ENCODE measurements at places on chromosomes 3 and 15.

- no peak for DNase-seq
Measured at GRCh38 chr3:26623419-26624208, 1.0 kb downstream of the LRRC3B start.

- DNase-seq, result no peak
Measured at GRCh38 chr3:16715281-16715680, 110.1 kb upstream of the DAZL start.

DNA sequence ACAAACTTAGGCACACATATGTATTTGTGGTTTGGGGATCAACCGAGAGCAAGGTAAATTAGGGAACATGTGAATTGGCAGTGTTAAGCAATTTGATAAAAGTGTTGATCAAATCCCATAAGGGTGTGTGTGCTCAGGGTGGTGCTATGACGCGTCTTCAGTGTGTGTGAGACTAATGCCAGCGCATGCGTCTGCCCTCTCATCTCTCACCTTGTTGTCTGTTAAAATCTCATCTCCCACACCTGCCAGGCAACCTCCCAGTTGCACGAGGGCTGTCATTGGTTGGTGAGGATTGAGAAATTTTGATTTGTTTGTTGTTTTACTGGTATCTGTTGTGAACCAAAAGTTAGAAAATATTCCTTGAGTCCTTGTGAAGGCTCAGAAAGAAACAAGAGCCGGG is 137.2 kb upstream of the ICE2 start:
- DNase-seq, result no peak

DNA sequence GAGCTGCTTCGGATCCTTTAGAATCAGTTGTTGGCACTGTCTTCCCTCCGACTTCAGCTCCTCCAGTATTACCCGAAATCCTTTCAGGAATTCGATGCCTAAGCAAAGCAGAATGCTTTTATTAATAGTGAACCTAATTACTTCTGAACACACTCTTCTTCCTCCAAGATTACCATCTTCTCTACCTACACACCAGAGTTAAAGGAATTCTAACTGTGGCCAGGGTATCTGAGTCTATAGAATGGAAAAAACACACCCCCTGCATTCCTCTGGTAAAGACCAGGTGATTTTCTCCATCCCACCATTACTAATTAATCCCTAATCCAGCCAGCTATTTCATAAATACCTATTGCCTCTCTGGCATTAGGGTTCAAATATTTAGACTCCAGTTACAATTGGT is 49.8 kb downstream of the SPATA12 start:
- no peak for DNase-seq

DNA sequence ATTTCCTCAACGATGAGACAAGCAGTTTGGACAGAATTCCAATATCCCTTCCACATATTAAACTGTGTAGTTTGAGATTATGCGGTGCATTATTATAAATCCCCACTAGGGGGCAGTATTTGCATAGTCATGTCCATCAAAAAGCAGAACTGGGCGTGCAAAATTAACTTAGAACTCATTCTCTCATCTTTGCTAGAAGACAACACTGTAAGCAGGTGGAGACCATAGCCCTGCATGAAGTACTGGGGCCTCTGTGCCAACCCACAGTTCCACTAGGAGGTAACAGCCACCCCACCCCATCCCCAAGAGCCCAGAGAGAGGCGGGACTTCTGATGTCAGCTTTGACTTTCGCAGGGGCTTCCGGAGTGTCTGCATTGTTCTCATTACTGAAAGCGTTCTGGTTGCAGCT is 106.6 kb upstream of the TMC3 start:
- no peak for DNase-seq
